Activated T-cell treated with anti-CD3 and anti-CD28 coated beads for 48 hours (primary cell): ENCODE measurements at places on chromosomes 7 and 10.
A peak's percentile ranks its signal among the peaks of the same experiment; 100 is the strongest.

DNA sequence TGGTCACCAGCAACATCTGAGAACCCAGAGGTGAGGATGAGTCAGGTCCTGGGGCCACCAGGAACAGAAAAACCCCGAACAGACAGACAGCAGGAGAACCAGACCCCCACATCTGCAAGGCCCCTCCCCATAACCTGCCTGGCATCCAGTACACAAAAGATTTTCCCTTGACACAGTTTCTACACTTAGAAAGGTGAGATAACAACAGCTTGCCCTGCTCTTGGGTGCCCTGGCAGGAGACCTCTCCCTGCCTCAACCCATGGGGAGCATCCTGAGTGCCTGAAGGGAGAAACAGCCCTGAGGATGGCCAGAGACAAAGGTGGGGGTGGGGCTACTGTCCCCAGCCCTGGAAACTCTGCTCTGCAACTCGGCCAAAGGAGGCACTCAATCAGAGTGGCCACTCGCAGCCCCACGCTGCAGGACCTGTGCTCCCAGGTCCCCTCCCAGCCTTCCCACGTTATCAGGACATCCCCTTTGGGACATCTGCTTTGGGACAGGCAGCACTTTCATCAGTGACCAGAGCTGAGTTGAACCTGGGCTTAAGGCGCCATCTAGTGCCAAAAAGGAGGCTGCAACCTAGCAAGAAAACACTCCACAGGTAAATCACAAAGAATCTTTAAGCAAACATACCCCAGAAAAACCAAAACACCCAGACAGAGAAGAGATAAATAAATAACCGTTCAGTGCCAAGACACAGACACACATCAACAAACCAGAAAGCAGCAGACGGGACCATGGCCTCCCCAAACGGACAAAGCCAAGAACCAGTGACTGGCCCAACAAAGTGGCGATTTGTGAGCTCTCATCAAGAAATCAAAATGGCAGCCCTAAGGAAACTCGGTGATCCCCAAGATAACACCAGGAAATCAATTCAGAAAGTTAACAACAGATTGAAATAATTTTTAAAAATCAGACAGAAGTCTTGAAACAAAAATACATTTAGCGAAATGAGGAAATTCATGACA lies 233.7 kb downstream of the PTPRN2 start:
- DNase-seq: no peak

DNA sequence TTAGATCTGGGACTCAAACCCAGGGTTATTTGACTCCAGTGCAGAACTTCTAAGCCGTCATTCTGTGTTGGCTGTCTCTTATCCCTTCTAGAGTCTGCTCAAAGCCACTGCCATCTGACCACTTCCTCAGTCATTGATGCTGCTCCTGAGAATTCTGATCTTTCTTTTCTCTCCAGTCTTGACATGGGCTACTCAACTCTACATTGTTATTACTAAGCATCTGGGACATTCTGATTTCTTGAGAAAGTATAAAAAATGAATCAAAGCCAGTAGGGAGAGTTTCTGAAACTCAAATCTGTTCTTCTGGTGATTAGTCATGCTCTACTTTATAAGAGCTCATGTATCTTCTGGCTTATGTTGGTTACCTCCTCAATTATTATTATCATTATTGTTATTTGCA lies 48.7 kb downstream of the ANK3 start:
- no peak for DNase-seq

DNA sequence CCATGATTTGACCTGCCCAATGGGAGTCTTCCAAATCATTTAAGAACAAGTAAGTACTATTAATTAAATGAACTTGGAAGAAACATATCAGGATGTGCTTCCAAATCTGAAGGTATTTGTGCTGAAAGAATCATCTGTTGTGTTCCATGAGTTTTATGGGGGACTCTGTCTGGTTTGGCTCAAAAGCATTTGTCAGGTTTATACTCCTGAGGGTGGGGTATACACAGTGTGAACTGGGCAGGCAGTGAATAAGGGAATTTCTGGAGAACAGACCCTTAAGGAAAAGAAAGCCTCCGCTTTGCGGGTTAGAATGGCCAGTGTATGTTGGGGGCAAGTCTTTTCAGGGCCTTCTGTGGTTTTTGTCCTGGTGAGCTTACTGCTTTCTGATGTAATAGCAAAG lies 29.9 kb downstream of the TCF7L2 start:
- DNase-seq: no peak

DNA sequence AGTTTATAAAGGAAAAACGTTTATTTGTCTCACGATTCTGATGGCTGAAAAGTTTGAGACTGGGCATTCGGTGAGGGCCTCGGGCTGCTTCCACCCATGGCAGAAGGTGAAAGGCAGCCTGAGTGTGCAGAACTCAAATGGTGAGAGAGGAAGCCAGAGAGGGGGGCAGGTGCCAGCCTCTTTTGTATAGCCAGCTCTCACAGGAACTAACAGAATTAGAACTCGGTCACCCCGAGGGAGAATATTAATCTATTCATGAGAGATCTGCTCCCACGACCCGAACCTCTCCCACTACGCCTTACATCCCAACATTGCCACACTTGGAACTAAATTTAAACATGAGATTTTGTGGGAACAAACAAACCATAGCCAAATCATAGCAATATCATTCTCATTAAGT lies 112.6 kb downstream of the ZPBP start:
- DNase-seq: peak; percentile 2

GRCh38 chr7:83156006-83156405 lies 6.7 kb downstream of the PCLO start:
- no peak for DNase-seq

DNA sequence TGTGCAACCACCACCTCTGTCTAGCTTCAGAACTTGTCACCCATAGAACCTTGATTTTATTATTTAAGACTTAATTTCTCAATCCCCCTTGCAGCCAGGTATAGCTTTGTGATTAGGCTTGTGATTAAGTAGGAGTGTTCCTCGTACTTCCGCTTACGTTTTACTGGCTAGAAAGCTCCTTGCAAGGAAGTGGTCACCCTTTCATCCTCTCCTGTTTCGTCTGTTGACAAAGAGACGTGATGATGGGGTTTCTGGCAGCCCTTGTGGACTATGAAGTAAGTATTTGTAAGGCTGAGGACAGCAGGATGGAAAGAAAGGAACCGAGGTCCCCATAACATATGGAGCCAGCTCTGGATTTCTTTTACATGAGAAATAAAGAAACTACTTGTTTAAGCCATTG lies 86.5 kb upstream of the KDM7A start:
- no peak for DNase-seq

- DNase-seq: no peak
Measured at GRCh38 chr7:1026721-1027161, 17.6 kb upstream of the GPR146 start.

- DNase-seq: peak; percentile 1
Measured at GRCh38 chr10:21100871-21101514, 203.9 kb upstream of the NEBL start.

- DNase-seq: no peak
Measured at GRCh38 chr7:82430500-82431465, 12.8 kb downstream of the CACNA2D1 start.

DNA sequence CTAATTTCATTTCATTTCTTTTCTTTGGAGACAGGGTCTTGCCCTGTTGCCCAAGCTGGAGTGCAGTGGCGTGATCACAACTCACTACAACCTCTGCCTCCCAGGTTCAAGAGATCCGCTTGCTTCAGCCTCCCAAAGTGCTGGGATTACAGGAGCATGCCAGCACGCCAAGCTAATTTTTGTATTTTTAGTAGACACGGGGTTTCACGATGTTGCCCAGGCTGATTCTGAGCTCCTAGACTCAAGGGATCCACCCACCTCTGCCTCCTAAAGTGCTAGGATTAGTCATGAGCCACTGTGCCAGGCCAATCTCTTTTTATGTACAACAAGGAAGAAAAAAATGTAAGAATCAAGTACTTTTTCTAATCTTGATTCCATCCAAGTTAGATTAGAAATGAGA lies 10.7 kb upstream of the KMT2E start:
- no peak for DNase-seq

- peak; percentile 55 for DNase-seq
Measured at GRCh38 chr7:92835261-92835850, 1.0 kb downstream of the CDK6 start.

- peak; percentile 80 for DNase-seq
Measured at GRCh38 chr7:2709553-2710285, 21.7 kb downstream of the AMZ1 start.

DNA sequence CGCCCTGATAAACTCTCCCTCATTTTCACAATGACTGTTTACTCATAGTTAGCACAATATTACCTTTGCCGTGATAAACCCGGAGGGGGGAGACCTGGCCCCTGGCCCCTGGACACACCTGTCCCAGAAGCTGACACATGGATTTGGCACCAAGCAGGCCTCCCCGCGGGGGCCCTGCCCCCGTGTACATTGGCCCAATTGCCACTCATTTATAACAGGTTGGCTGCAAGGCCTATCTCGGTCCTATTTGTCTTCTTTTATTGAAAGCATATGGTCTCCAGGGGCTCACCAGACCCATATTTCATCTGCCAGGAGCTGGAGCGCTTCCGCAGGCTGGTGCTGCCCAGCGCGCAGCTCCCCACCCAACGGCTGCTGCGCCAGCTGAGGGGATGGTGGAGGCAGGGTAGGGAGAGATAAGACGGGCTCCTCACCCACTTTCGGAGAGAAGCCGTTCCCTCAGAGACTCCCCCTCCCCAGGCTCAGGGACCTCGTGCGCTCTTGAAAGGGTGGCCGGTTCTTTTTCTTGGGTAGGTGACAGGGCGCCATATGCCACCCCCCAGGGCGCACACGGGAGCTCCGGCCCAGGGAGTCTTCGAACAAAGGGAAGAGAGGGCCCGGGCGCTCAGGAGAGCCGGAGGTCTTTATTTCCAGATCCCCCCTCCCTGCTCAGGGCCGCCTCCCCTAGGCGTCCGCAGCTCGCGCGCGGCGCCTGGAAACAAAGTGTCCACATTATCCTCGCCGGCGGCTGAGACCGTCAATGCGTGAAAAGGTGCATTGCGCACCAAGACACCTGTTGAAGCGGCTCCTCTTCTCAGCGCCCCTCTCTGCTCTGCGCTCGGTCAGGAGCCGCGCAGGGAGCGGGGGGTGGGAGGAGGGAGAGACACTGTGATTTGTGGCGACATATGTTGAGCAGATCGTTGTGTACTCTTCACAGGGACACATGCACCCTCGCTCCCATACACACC lies 4.3 kb upstream of the NEUROG3 start:
- DNase-seq: no peak

DNA sequence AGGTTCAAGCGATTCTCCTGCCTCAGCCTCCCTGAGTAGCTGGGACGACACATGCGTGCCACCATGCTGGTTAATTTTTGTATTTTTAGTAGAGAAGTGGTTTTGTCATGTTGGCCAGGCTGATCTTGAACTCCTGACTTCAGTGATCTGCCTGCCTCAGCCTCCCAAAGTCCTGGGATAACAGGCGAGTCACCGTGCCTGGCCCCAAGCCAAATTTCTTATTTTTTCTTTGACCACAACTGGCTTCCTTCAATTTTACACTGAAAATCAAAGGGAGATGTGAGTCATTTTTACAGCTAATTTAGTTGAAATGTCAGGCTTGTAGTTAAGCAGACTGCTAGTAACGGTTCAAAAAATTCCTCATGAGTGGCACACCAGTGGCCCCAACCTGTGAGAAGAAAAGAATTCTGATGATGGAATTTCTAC lies 7.8 kb downstream of the RNF216 start:
- peak; percentile 35 for DNase-seq

- no peak for DNase-seq
Measured at GRCh38 chr7:127089146-127089545, 163.6 kb downstream of the GRM8 start.

DNA sequence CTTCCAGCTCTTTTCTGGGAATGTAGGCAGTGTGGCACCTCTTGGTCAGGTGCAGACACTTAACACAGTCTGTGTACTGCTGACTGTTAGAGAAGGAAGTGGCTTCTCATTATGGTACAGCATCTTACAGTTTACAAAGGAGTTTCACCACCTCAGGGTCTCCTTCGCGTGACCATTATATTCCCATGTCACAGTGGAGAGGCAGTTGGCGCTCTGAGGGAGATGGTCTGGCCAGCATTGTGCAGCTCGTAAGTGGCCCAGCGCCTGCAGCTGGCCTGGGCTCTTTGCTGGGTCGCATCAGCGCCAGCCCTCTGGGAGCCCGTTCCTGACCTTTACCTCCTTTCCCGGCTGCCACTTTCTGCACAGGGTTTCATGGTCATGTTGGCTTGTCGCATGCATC lies 15.4 kb downstream of the TSPAN15 start:
- DNase-seq: no peak

DNA sequence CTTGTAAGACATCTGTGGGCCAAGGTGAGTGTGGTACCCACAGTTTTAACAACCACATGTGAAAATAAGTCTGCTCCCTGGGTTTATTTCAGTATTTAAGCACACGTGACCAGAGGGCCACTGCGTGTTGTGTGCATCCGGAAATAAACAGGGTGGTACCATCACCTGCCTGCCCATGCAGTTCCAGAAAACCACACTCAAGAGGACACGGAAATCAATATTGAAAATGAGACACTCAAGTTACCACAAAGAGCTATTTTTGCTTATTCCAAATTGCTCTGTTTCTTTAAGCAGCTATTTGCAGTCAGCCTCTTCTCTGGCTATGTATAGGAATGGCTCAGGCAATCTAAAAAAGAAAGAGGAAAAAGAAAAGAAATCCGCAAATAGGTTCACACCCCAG lies 71.8 kb upstream of the LOXL4 start:
- DNase-seq: no peak

DNA sequence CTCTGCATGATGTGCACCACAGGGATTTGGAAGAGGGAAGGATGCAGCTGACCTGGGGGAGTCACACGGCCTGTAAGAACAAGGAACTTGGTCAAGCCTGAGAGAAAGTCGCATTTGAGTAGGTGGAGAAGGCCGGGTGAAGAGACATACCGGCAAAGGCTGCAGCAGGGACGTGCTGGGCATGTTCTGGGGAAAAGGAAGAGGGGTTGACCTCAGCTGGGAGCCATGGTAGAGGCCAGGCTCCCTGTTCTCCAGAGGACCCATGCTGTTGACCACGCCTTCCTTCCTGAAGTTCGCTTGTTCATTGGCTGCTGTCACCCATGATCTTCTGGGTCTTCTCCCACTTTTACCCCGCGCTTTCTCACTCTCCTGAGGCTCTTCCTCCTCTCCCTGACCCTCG lies 84.5 kb downstream of the HTR5A start:
- DNase-seq: no peak

GRCh38 chr7:30471205-30471604 lies 7.4 kb downstream of the NOD1 start:
- no peak for DNase-seq

- peak; percentile 43 for DNase-seq
Measured at GRCh38 chr10:14659626-14660196, 115.0 kb downstream of the FAM107B start.

- no peak for DNase-seq
Measured at GRCh38 chr10:70974351-70974901, 86.1 kb upstream of the PCBD1 start.

DNA sequence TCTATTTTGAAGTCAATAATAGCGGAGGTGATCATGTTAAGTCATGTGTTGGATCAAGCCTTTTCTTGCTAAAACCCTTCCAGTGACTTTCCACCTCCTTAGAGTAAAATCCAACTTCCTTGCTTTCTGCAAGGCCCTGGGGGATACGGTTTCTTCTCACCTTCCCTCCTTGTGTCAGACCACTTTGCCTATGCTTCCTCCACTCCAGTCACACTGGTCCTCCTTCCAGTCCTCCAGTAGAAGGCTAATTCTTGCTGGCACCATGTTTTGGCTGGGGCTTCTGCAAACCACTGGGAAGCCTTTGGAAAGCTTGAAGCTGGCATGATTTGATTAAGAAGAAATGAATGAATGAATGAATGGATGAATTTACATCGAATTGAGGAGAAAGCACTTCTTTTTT lies 169.5 kb downstream of the PLXDC2 start:
- no peak for DNase-seq

GRCh38 chr10:84254552-84255478 lies 10.0 kb downstream of the RGR start:
- DNase-seq: no peak
